ENCODE measurements at places on chromosomes 3 and 15. TPM values are rescaled to one million over a fixed set of nuclear protein-coding genes. Genes with fewer than 3 reads are reported as not detected.

DNA sequence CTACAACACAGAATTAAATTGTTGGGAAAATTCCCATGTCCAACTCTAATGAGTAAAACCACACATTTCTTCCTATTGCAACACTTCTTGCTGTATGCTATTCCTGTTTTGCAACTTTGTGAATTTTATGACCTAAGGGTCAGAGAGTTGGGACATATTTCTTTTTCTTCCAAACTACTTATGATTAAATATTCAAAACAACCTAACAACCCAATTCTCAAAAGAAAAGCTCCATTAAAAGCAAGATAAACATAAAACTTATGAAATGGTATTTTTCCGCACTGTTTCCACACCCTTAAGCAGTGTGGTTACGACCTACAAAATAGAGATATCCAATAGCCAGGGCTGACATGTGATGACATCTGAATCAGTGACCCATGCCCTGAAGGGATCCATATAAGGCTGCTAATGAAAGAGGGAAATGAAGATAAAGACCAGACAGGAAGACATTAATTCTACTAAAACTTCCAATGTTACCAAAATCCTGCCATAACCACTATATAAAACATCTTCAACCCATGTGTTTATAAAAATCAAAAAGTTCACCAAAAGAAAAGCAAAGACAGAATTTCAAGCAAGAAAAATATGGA is 45.6 kb downstream of the DMXL2 start:
- no peak for DNase-seq

DNA sequence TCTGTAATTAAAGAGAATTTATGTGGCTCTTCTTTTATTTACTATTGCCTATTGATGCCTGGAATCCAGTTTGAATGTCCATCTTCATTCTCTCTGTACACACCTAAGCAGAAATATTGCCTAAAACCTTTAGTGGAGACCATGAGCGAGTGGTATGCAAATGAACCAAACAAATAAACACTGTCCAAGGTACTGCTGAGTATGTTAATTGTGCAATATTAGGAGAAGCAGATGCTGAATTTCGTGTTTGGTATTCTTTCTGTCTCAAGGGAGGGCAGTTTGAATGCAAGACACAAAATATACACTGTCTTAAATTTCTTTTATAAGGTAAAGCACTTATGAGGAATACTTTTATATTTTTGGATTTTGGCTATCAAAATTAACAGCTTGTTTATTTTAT is 440.9 kb downstream of the RBMS3 start:
- DNase-seq = no peak

- peak; percentile 51 for DNase-seq
Measured at GRCh38 chr3:124600765-124601164, 129.5 kb upstream of the UMPS start.

DNA sequence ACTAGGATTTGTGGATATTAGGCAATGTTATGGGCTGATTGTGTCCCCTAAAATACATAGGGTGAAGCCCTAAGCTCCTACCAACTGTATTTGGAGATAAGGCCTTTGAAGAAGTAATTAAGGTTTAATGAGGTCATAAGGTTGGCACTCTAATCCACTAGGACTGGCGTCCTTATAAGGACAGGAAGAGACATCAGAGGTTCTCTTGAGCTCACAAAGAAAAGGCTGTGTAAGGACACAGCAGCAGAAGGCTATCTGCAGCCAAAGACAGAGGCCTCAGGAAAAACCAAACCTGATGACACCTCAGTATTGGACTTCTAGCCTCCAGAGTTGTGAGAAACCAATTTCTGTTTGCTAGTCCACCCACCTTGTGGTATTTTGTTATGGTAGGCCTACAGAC is 416.7 kb downstream of the ZBTB20 start:
- no peak for DNase-seq

- DNase-seq = no peak
Measured at GRCh38 chr3:138197058-138197457, 10.0 kb downstream of the ARMC8 start.

GRCh38 chr3:143726727-143727126 is 121.5 kb downstream of the SLC9A9 start:
- no peak for DNase-seq

DNA sequence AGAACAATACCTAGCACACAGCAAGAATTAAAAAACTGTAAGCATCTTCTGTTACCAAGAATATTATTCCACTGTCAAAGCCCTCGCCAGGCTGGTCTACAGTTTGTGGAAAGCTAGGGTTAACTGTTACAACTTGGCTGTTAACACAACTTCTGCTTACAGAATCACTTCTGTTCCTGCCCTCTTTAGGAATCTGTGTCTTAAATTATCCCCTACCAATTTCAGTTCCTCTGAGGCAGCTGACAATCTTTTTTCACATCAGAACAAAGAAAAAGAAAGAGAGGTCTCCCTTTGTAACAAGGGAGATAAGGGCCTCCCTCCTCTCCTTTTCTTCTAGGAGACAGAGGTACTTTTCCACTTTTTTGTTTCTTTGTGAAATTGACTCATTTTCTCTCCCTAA is 188.9 kb downstream of the FMN1 start:
- DNase-seq = no peak

DNA sequence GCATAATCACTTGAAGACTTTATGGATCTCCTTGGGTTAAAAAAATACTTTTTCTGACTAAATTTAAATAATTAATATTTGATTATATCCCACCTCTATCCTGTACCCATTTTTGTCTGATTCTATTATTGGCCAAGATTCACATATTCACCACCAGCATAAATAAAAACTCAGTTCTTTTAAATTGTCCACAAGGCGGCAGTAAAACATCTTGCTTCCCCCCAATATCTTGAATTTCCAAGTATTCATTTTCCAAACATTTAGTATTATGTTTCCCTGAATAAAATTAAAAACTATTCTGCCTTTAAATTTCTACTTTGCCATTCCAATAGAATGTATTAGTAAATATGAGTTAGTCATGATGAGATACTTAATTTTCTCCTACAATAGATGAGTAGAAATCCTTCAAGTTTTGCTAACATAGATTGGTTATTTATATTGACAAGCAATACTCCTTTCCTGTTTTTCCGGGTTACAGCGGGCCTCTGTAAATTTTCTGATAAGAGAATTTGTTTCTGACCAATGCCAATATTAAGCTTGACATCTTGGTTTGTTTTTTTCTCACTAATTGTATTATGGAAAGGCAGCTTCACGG is 218.7 kb upstream of the MDFIC2 start:
- DNase-seq = no peak

DNA sequence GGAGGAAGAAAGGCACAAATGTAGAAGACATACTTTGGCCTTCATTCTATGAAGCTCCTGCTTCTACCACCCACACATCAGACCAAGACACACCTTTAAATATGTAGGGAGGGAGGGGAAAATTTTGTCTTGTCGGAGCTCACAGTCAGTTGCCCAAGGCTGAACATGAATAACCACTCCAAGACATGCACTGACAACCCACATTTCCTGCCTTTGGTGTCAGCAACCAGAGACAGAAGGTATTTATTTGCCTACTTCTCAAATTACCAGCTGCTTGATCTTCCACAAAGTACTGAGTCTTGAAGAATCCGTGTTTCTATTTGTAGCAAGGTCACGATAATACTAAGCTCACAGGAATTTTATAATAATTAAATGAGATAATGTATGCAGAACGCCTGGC is 169.7 kb downstream of the KCNMB2 start:
- DNase-seq = peak; percentile 68

- DNase-seq = peak; percentile 80
Measured at GRCh38 chr3:119034256-119035013, at the start of gene IGSF11. Gene IGSF11, minus strand, starts transcription at chr3:119034846. Its CDS starts 264 bp downstream, at chr3:119034582.

GRCh38 chr3:188220988-188221818 is 67.2 kb downstream of the LPP start:
- DNase-seq = no peak

DNA sequence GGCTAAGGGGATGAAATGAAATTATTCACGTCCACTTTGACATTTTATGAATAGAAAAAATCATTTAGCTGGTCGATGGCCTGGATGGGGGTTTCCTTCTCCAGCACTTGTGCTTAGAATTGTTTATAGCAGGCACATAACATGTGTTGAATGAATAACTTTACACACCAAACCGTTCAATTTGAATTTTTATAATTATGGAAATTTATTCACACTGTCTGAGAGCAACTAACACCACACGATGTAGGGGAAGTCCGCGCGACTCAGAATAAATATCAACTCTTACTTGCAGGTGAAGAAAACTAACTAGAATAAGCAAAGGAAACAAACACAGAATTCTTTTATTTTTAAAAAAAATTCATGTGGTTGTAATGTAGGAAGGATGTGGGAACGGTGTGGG is 81.3 kb downstream of the MINAR1 start:
- no peak for DNase-seq

DNA sequence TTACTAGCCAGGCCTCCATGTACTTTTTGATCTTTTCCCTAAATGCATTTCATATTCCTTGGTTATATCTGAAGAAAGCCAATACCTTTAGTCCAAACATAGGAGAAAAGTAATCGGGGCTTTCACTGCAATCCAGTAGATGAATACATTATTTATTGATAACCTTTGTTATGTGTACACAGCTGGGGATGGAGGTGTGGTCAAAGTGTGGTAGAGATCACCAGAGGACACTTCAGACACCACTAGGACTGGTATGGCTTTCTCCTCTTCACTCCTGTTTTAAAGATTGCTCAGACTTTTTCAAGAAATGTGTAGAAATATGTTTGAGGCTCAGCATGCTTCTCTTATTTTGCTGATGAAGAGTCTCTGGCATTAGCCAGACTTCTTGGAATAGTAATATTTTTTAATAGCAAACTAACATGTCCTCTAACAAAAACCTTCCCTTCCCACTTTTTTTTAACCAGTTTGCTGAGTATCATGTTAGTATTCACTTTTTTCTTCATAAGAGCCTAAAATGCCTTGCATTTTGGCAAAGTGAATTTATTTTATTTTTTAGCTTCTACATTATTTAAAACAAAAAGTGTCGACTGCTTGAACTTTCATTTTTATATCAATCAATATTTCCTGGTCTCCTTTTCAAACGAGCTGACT is 65.6 kb upstream of the MBNL1 start:
- DNase-seq = no peak

- DNase-seq = no peak
Measured at GRCh38 chr3:125013095-125013494, 42.7 kb downstream of the HEG1 start.

DNA sequence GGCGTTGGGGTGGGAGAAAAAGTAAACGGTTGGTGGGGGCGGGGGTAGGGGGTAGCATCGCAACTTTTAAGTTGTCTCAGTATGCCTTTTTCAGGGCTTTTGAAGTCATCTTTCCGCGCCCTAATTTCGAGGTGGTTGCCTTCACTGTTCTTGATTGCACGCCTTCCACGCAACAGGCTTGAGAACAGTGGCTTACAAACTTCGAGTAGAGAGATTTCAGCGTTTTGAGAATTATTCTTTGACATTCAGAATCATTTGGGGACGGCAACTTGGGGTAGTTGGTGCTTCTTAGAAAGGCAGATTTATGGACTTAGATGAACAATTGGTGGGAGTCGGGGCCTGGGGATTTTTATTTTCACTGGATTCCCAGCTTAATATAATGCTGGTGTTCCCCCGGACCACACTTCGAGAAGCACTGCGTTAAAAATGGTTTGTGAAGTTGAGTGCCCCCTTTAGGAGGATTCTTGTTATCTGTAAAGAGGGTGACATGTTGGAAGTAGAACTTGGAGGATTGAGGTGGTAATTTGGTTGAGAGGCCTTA is 880 bp downstream of the PPP4R2 start:
- peak; percentile 35 for DNase-seq

- DNase-seq = peak; percentile 5
Measured at GRCh38 chr3:152019508-152019907, 146.1 kb downstream of the SUCNR1 start.

GRCh38 chr3:74539876-74540275 is 74.6 kb downstream of the CNTN3 start:
- no peak for DNase-seq

- DNase-seq = no peak
Measured at GRCh38 chr3:16474920-16475319, 38.6 kb downstream of the RFTN1 start.

GRCh38 chr3:62249855-62250543 is 123.4 kb downstream of the FEZF2 start:
- no peak for DNase-seq

DNA sequence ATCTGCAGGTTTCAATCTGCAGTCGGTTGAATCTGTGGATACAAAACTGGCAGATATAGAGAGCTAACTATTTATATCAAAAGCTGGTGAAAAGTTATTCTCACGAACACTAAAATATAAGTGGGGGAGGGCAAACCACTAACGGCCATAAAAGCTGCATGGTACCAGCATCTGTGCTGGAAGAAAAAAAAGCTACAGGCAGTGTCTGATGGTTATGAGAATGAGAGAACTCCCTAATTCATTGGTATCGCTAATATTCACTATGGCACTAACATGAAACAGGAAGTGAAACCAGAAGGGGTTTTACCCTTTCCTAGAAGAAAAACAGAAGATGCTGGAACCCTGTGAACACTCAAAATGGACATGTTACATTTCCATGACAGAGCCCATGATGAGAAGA is 15.9 kb downstream of the CEP70 start:
- no peak for DNase-seq

DNA sequence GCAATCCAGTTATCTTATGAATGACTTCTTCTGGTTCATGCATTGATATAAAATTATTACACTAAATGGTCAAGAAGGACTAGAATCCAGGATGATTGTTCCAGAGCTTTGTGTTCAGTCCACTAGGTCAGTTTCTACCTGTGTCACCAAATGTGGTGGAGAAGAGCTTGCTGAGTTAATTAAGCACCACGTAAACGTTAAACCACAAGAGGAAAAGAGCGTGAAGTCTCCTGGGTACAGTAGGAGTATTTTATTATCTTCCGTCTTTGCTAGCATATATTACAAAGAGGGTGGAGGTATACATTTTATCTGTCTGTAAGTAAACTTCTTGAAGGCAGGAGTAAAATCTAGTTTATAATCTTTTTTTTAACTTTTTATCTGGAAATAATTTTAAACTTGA is 23.5 kb downstream of the CHP1 start:
- DNase-seq = no peak

DNA sequence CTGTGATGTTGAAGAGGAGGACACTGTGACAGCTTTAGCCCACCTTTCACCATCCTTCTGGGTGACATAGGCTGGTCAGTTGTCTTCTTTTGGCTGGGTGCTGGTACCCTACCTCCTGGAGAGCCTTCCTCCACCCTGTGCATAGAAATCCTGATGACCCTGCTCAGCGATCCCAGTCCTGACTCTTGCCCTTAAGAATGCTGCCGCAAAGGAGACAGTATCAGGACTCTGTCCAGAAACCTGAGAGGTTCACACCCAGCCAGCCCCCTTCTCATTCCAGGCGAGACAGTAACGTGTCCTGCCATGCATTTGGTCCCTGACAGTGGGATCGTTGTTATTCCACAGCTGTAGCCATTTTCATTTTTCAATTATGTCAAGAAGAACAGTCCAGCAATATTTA is 312.8 kb upstream of the CHRM5 start:
- DNase-seq = no peak

- no peak for DNase-seq
Measured at GRCh38 chr15:58277333-58277732, 139.2 kb downstream of the AQP9 start.

GRCh38 chr15:37204692-37205091 is 104.3 kb upstream of the MEIS2 start:
- DNase-seq = no peak

GRCh38 chr3:16058521-16058920 is 116.0 kb upstream of the GALNT15 start:
- no peak for DNase-seq

CHST14 gene
- total RNA-seq = 16.6 TPM

LRRC15 gene
- total RNA-seq = 2.0 TPM

RAD51 gene
- 17.9 TPM for total RNA-seq

TRIM71 gene
- 0.06 TPM for total RNA-seq

POPDC2 gene
- 0.17 TPM for total RNA-seq

GABRR3 gene
- not detected for total RNA-seq

WWTR1 gene
- total RNA-seq = 34.3 TPM

LEKR1 gene
- total RNA-seq = 1.4 TPM

C3orf22 gene
- total RNA-seq = not detected

DNASE1L3 gene
- not detected for total RNA-seq

CEP70 gene
- total RNA-seq = 42.9 TPM

All from Daoy (cell line).